ENCODE measurements at places on chromosomes 13 and 19.

DNA sequence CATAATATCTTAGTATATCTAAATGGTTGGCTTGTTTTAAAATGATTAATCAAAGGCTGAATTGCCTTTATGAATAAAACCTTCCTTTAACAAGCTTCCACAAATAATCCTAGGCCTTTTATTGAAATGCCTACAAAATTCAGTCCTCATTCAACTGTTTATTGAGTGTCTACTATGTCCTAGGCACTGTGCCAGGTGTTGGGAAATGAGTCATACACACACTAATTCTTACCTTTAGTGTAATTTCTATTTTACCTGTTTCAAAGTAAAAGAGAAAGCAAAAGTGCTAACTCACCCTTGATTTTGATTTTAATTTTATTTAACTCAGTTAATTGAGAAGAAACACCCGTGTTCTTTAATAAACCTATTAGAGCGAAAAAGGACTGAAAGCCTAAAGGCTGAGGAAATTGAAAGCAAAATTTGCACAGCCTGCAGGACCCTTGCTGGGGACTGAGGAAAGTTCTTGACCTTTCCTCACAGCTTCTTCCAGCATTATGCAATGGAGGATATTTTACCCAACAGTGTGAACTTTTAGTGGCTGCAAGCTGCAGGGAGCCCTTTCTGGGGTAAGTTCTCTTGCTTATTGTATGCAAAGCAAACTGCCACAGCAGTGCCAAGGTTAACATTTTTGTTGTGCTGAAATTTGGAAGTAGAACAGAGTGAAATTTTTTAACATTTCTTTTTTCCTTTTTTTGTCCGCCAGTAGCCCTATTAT is 83.1 kb downstream of the B3GLCT start:
- no peak overlapping the region for H3K27ac ChIP-seq
- H3K27me3 ChIP-seq = no peaks in the 10 kb centered on the region
- H3K4me1 ChIP-seq = no peaks in the 10 kb centered on the region
- DNase-seq = no peak

DNA sequence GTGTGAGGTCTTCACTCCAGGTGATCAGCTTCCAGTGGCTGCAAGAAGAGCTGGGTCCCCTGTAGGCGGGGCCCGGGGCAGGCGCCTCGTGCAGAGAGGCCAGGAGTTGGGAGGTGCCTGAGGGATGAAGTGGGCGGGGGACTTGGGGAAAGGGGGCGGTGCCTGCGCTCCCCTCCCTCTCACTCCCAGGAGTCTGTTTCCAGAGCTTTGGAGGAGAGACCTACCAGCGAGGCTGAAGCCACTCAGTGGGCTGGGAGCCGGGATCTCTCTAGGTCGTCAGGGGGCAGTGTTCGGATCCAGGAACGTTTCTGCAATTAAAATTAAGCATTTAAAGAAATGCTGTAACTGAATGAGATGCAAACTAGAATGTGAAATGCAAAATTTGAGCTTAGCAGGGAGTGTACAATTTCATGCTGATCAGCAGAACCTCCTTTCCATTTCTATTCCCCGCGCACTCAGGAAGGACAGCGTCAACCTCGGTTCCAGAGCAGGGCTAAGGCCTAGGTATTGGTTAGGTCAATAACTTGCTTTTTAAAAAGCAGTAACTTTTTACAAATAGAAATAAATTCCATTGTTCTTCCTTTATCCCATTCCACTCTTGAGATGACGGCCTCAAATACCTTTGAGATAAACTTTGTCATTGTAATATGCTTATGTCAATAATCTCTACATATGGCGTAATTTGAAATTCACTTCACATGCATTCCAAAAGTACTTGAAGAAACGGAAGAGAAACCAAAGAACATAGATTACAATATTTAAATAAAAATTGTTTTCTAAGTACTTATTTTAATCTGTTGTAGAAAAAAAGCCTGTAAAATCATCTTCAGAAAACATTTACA is 11.6 kb downstream of the ZNF160 start:
- H3K4me1 ChIP-seq = no peaks in the 10 kb centered on the region
- H3K4me3 ChIP-seq = no peak overlapping the region
- H3K36me3 ChIP-seq = peaks cover 68% of the 10 kb centered on the region
- H3K27ac ChIP-seq = no peak overlapping the region

DNA sequence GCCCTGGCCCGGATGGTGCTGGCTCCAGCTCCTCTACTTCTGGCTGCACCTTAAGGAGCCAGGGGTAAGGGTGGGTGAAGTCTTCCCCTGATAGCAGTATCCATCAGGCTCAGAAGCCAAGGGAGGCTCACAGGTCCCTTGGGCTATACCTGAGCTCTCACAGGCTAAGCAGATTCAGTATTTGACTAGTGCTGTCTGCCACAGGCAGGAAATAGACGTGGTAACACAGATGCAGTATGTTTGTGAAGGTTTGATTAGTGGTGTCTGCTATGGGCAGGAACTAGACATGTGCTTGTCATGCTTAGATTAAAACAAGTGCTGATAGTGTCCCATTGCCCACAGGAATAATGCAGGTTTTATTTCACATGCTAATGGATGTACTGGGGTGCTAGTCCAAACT is 4.0 kb downstream of the SYT5 start:
- H3K27me3 ChIP-seq = peaks cover 3% of the 10 kb centered on the region
- H3K4me3 ChIP-seq = no peak overlapping the region
- no peak overlapping the region for H3K27ac ChIP-seq

GRCh38 chr19:20067943-20068342 is 9.9 kb upstream of the ZNF90 start:
- no peak overlapping the region for H3K27ac ChIP-seq
- H3K4me1 ChIP-seq = no peaks in the 10 kb centered on the region
- H3K4me3 ChIP-seq = no peak overlapping the region

DNA sequence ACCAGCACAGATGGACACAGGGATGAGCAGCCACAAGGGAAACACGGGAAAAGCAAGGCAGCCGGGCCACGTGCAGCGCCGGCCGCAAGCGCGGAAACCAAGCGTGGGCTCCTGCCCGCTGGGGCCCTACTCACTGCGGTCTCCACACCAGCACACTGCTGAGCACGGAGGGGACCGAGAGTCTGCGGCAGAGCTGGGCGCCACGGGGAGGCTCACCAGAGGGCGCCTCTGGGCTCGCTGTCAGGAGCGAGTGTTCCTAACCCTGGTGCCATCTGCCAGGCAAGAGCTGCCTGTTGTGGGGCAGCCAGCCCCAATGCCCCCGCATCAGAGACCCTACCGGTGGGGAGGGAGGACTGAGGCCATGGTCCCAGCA is 26.5 kb downstream of the MPND start:
- peaks cover 20% of the 10 kb centered on the region for H3K36me3 ChIP-seq
- DNase-seq = peak; percentile 64
- peak overlapping the region; percentile 1 for H3K4me3 ChIP-seq
- peaks cover 26% of the 10 kb centered on the region for H3K4me1 ChIP-seq

DNA sequence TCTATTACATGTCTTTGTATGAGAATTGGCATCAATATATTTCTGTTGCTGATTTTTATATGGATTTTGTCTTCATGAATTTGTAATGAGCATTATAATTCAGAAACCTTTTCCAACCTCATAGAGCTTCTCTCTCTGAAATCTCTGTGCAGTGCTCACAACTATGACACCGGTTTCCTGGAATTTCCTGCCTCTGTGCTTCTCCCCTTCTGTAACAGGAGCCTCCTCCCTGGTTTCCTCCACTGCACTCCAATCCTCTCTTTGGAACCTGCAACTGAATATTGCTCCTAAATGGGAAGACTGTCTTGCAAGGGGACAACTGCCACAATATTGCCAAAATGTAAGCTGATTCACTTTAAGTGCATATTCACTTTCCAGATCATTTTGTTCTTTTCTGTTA is 1147.9 kb downstream of the UQCRFS1 start:
- no peaks in the 10 kb centered on the region for H3K36me3 ChIP-seq
- H3K27ac ChIP-seq = peak overlapping the region; percentile 35
- no peak for DNase-seq
- H3K27me3 ChIP-seq = no peaks in the 10 kb centered on the region
- H3K4me1 ChIP-seq = peaks cover 16% of the 10 kb centered on the region
- no peak overlapping the region for H3K4me3 ChIP-seq

DNA sequence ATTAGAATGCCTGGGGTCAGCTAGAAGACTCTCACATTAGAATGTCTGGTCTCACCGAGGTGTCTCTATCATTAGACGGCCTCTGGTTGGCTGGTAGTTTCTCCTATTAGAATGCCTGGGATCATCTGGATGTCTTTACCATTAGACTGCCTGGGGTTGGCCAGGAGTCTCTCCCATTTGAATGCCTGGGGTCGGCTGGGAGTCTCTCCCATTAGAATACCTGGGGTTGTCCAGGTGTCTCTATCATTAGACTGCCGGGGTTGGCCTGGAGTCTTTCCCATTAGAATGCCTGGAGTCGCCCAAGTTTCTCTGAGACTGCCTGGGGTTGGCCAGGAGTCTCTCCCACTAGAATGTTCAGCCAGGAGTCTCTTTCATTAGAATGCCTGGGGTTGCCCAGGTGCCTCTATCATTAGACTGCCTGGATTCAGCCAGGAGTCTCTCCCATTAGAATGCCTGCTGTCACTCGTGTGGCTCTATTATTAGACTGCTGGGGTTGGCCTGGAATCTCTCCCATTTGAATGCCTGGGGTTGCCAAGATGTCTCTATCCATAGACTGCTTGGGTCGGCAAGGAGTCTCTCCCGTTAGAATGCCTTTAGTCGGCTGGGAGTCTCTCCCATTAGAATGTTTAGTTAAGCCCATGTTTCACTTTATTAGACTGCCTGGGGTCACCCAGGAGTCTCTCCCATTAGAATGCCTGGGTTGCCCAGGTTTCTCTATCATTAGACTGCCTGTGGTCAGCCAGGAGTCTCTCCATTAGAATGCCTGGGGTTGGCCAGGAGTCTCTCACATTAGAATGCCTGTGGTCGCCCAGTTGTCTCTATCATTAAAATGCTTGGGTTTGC is 1467.8 kb downstream of the UQCRFS1 start:
- no peak overlapping the region for H3K4me3 ChIP-seq
- DNase-seq = peak; percentile 26
- H3K27ac ChIP-seq = no peak overlapping the region
- no peaks in the 10 kb centered on the region for H3K27me3 ChIP-seq

DNA sequence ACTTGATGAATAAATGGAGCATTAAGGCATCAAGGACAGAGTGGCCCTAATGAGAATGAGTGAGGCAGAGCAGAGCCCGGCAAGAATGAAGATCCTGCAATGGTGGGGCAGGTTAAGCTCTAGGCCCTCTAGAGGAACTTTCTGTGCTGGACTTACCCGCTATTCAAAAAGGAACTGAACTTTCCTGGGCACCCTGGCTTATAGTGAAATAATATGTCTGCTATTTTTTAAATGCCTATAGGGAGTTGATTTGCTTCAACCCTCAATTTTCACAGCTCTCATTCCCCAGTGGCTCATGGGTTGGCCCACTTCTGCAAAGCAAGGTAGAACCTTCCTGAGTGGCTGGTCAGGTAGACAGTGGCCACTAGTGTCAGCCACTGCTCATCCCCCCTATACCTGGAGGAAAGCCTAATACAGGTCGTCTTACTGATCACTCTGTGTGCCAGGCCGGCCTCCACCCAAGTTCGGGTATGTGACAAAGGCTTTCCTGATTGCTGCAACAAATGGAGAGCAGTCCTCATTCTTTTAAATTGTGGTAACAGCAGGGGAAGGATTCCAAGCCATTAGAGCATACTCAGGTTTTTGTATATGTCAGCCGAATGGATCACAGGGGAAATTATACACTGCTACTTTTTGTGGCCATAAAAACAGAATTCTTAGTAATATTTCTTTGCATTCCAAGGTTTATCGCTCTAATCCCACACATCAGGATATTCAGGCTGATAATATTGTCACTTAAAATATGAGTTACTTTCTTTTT is 103.0 kb downstream of the KL start:
- peak overlapping the region; percentile 88 for H3K27ac ChIP-seq
- H3K4me1 ChIP-seq = peaks cover 20% of the 10 kb centered on the region
- H3K36me3 ChIP-seq = peaks cover 46% of the 10 kb centered on the region
- H3K4me3 ChIP-seq = no peak overlapping the region
- DNase-seq = no peak

GRCh38 chr13:113848020-113848419 is 15.9 kb downstream of the GAS6 start:
- peaks cover 77% of the 10 kb centered on the region for H3K36me3 ChIP-seq
- H3K27me3 ChIP-seq = no peaks in the 10 kb centered on the region
- peak overlapping the region; percentile 93 for H3K27ac ChIP-seq
- H3K4me3 ChIP-seq = no peak overlapping the region

DNA sequence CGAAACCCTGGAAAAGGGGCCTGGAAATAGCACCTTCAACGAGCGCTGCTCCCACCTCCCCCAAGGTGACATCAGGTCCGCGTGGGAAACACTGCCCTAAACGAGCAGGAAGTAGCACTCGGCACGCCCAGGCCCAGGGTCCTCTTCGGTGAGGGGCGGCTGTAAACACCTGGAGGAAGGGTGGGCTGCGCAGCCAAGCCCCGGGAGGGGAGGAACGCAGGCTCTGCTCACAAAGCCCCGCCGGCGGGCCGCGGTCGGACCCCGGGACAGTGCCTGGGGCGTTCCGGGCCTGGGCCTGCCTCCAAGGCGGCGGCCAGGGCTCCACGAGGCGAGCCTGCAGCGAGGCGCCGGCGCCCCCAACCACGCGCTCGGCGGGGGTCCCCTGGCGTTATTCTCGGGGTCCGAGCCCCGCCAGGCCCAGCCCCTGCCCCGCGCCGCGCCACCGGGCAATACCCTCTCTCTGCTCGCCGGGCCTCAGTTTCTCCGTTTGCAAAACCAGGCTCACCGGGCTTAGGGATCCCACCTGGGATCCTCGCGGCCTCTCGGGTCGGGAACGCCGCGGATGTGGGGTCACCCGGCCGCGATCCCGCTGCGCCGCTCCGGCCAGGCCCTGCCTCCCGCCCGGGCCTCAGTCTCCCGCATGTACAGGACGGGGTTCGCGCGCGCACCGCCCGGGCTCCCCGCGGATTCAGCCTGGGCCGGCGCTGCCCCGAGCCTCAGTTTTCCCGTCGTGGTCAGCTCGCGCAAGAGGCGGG is 630 bp downstream of the RNF126 start:
- peak overlapping the region; percentile 99 for H3K4me3 ChIP-seq
- peak overlapping the region; percentile 86 for H3K27ac ChIP-seq
- no peak for DNase-seq
- peaks cover 18% of the 10 kb centered on the region for H3K4me1 ChIP-seq

- H3K4me1 ChIP-seq = no peaks in the 10 kb centered on the region
- H3K27ac ChIP-seq = no peak overlapping the region
- peaks cover 12% of the 10 kb centered on the region for H3K36me3 ChIP-seq
- H3K27me3 ChIP-seq = no peaks in the 10 kb centered on the region
- no peak overlapping the region for H3K4me3 ChIP-seq
These were observed 8.8 kb downstream of the IL4I1 start for GRCh38 chr19:49887665-49888509.

- peaks cover 39% of the 10 kb centered on the region for H3K36me3 ChIP-seq
- H3K27me3 ChIP-seq = no peaks in the 10 kb centered on the region
- no peaks in the 10 kb centered on the region for H3K4me1 ChIP-seq
- no peak for DNase-seq
- H3K4me3 ChIP-seq = no peak overlapping the region
- no peak overlapping the region for H3K27ac ChIP-seq
These were observed 7.0 kb upstream of the RAB8A start for GRCh38 chr19:16104722-16105121.

DNA sequence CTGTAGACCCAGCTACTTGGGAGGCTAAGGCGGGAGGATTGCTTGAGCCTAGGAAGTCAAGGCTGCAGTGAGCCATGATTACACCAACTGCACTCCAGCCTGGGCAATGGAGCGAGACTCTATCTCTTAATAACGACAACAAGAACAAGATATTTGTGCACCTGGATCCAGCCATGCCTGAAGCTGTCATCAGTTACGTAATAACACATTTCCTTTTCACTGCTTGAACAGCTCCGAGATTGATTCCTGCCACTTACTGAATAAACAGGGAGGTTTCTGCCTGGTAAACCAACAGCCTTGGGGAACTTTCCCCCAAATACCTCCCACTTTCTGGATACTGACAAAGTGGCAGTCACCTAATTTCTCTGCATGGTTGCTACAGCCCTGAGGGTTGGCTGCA is 5.4 kb downstream of the KANK2 start:
- no peak for DNase-seq
- H3K4me1 ChIP-seq = peaks cover 7% of the 10 kb centered on the region
- H3K27me3 ChIP-seq = no peaks in the 10 kb centered on the region
- peaks cover 37% of the 10 kb centered on the region for H3K36me3 ChIP-seq
- no peak overlapping the region for H3K27ac ChIP-seq

All from RWPE2 (cell line).